ENCODE measurements at places on chromosomes 3 and 15. TPM values are rescaled to one million over a fixed set of nuclear protein-coding genes. Genes with fewer than 3 reads are reported as not detected.
A peak's percentile ranks its signal among the peaks of the same experiment; 100 is the strongest.

DNA sequence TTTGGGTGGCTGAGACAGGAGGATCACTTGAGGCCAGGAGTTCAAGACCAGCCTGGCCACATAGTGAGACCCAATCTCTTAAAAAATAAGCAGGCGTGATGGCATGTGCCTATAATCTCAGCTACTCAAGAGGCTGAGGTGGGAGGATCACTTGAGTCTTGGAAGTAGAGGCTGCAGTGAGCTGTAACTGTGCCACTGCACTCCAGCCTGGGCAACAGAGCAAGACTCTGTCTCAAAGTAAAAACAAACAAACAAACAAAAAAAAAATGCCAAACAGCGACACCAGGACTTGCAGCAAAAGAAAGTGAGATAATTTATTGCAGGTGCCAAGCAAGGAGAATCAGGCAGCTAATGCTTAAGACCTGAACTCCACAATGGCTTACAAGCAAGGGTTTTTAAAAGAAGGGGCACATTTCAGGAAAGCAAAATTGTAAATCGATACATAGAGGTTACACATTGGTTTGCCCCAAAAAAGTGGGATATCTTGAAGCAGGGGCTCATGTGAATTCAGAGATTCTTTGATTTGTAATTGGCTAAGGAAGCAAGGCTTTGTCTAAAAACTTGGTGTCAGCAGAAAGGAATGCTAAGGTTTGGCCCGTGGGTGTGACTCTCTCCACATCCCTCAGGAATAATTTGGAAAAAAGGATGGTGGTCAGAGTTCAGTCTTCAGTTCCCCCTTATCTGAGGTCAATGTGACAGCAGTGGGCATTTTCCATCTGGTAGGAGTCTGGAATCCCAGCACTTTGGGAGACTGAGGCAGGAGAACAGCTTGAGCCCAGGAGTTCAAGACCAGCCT lies 5.2 kb upstream of the MPI start:
- H3K36me3 ChIP-seq = no peaks in the 10 kb centered on the region
- no peak overlapping the region for H3K4me3 ChIP-seq
- no peak overlapping the region for H3K27ac ChIP-seq
- no peak for DNase-seq
- H3K4me1 ChIP-seq = peaks cover 27% of the 10 kb centered on the region
- no peaks in the 10 kb centered on the region for H3K27me3 ChIP-seq

DNA sequence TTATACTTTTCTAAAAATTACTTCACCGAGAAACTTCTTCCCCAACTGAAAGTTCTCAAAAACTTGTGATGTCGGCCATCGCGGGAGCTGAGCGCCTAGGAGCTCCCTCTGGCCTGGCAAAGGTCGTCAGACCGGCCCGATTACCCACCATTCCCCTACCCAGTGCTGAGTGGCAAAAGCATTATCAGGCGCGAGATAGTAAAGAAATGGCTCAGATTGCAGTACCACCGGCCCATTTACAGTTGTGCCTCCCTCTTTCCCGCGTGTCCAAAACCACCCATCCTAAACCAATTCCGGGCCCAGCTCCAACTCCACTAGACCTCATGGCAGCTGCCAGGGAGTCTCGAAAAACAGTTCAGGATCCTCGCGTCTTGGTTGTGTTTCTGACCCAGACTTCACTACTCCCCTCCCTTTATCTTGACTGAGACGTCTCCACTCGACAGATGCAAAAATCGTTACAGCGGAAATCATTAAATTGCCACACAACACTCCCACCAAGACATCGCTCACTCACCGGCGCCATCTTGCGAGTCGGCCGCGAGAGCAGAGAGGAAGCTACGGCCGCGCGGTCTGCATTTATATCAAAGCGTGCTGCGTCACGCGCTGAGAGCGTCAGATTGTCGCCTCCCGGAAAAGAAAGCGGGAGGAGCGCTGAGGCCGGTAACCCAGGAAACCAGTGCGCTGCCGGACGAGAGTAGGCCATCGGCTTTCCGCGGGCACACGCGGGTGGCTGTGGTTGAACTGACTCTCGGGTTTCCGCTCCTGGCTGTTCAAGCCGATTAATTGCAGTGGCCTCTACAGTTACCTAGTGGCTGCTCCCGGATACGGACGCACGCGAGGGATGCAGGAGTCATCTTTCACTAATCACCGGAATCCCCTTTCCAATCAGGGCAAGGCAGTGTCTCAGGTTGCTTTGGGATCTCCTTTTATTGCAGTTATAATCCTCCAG lies at the start of gene RPL22L1:
RPL22L1 (minus strand) TSS at position 551 of the 949 bp plus-strand sequence; CDS start at position 523, 28 bp downstream.
- peaks cover 34% of the 10 kb centered on the region for H3K4me1 ChIP-seq
- no peaks in the 10 kb centered on the region for H3K27me3 ChIP-seq
- DNase-seq = peak; percentile 92
- peak within 1 kb of the TSS; percentile 76 for H3K4me3 ChIP-seq
- peak within 1 kb of the TSS; percentile 82 for H3K27ac ChIP-seq

DNA sequence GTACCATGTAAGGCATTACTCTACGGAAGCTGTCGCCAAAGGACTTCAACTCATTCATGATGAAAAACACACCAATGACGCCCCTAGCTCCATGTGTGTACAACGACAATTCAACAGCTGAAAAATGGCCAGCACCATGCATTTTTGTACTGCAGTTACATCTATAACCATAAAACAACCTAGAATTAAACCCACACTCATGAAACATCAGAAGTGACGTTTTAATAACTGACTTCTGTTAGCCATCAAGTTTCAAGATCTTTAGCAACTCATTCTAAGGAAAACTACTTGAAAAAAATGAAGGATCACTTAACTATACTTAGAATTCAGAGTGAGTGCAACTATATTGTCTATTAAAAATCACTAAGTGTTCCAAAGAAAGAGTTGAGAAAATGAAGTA lies 84.9 kb downstream of the RFTN1 start:
- no peaks in the 10 kb centered on the region for H3K4me1 ChIP-seq
- no peak overlapping the region for H3K27ac ChIP-seq
- no peak for DNase-seq
- H3K4me3 ChIP-seq = no peak overlapping the region
- H3K27me3 ChIP-seq = no peaks in the 10 kb centered on the region

The CLDN18 gene
- total RNA-seq = not detected
